Activated CD4-positive, alpha-beta T cell treated with anti-CD3 and anti-CD28 coated beads for 48 hours (primary cell): ENCODE measurements at places on chromosomes 2 and 18.

- DNase-seq: peak; percentile 83
Observed at GRCh38 chr18:13376841-13377351, 158.3 kb downstream of the LDLRAD4 start.

- no peak for DNase-seq
Observed at GRCh38 chr2:191417746-191418145, 172.5 kb downstream of the MYO1B start.

GRCh38 chr2:49005261-49005660 is 149.1 kb downstream of the FSHR start:
- DNase-seq: no peak

DNA sequence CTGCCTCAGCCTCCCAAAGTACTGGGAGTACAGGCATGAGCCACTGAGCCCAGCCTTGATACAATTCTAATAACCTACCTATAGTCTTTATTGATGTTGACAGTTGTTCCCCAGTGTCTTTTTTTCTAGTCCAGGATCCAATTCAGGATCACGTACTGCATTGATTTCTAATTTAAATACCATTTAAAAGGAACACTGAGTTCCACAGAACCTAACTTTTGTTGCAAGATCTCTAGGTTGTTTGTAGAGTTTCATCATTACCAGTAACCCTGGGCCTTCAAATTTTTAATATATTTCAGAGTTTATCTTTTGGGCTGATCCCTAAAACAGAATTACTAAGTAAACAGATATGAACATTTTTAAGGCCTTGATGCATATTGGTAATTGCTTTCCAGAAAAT is 21.1 kb upstream of the TMBIM1 start:
- DNase-seq: no peak

DNA sequence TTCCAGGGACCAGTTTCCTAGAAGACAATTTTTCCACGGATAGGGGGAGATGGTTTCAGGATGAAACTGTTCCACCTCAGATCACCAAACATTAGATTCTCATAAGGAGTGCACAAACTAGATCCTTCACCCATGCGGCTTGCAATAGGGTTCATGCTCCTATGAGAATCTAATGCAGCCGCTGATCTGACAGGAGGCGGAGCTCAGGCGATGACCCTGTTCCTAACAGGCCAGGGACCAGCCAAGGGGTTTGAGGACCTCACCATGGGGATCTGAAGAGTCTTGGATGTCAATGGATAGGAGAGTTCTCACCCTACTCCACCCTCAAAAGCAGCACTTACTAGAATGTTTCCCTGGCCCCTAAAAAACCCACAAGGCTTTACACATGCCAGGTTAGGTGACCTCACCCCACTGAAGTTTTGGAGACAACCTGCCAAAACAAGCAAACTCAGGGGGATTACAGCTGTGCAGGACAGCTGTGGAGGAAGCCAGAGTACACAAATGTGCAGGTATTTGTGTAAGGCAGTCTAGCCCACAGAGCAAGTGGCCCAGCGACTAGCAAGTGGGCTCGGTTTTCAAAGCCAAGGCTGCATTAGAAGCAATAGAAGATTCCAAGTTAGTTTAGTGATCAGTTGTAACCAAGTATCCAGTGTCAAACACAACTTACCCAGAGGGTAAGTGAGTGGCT is 3.9 kb downstream of the EVA1A start:
- no peak for DNase-seq

GRCh38 chr2:205644018-205644417 is 38.3 kb upstream of the NRP2 start:
- DNase-seq: no peak

GRCh38 chr18:46264255-46264654 is 160.1 kb downstream of the HAUS1 start:
- no peak for DNase-seq

DNA sequence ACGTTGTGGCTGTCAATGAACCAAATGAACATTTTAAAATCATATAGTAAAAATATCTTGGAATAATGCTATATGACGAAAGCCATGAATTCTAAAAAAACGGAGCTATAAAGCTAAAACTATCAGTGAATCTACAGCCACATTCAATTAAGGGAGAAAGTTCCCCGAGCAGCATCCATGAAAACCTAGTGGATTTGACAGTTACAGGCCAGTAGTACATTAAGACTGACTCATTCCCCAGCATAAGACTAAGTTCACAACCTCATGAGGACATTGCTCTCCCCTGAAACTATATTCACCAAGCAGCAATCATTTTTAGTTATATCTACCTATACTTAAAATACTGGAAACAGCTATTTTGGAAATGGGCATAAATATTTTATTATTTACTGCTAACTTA is 36.6 kb downstream of the KIDINS220 start:
- DNase-seq: no peak

GRCh38 chr2:96470636-96471035 is 34.5 kb downstream of the NEURL3 start:
- peak; percentile 71 for DNase-seq

DNA sequence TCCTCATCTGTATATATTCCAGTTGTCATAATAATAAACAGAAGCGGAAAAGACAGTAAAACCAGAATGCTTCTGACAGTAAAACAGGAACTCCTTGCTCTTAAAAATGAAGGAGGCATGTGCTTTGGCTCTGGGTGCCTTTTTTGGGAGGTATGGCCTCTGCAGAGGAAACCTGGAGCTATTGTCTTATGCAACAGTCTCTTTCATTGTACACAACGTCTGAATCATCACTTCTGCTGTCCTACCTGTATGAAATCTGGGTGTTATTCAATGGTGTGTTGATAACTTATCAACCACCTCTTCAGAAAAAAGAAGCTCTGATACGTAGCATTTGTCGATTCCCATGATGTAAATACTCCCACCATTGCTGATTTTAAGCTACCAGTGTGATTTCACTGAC is 64.8 kb downstream of the CDCA7 start:
- no peak for DNase-seq

DNA sequence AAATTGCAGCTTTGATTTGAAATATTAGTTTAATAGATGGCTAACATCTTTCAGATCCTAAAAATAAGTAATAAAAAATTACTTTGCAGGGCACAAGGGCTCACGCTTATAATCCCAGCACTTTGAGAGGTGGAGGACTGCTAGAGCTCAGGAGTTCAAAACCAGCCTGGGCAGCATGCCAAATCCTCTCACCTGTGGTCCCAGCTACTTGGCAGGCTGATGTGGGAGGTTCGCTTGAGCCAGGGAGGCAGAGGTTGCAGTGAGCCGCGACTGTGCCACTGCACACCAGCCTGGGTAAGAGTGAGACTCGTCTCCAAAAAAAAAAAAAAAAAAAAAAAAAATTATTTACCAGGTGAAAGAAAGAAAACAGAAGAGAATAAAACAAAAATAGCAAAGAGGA is 449.8 kb downstream of the NRXN1 start:
- no peak for DNase-seq

- DNase-seq: no peak
Observed at GRCh38 chr2:9657731-9658130, 26.9 kb upstream of the YWHAQ start.

DNA sequence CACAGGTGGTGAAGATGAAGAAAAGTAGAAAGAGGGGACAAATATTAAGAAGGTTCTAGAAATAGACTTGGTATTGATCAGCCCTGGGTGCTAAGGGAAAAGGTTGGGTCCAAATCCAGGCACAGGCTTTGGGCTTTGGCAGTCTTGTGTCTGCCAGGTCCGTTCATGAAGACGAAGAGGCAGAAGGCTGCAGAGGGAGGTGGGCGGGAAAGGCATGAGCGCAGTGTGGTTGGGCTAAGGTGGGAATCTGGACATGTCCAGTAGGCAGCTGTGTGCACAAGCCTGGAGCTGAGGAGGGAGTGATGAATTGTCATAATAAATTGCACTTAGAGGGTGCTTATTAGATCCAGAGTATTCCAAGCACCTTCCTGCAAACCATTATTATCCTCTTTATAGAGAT is 105.7 kb upstream of the TEX51 start:
- DNase-seq: no peak

DNA sequence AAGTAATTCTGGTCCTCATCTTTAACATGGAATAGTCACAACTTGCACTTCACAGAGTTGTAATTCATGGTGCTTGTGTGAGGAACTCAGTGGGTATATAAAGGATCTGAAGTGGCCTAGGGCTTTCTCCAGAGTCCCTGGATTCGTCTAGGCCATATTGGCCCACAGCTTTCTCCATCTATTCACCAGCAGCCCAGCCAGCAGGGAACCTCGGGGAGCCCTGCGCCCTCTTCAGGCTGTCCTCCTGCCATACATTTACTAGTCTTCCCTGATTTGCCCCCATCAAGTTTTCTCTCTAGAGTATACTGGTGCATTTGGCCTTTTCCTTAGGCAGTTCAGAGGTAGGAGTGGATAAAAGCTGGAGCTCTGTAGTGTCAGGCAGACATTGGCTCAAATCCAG is 278.3 kb downstream of the MYCN start:
- DNase-seq: peak; percentile 21

- no peak for DNase-seq
Observed at GRCh38 chr2:180823546-180824141, 156.8 kb upstream of the UBE2E3 start.

GRCh38 chr2:235073868-235074413 is 122.1 kb downstream of the SH3BP4 start:
- no peak for DNase-seq

GRCh38 chr2:55620123-55620779 is 2.8 kb upstream of the PPP4R3B start:
- peak; percentile 29 for DNase-seq

DNA sequence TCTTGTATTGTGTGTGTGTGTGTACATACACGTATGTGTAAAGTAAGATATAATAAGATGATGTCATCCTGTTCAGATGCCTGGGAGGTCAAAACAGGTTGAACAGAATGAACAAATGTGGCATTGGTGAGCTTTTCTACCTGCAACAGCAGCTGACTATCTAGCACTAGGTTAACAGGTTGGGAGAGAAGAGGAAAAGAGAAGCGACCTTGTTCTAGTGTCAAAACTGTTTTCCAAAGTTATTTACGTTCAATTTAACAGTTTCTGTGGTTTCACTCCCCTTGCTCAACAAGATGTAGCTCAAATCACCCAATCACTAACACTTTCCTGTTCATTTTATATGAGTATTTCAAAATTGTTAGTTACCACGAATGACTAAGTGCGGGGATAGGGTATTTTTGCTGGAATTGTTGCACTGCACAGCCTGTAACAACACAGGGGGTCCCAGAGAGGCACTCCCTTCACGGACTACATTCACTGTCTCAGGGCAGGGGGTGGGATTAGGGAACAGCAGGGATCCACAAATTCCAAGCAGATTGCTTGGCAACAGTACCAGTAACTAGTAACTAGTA is 67.5 kb upstream of the DTNB start:
- no peak for DNase-seq

DNA sequence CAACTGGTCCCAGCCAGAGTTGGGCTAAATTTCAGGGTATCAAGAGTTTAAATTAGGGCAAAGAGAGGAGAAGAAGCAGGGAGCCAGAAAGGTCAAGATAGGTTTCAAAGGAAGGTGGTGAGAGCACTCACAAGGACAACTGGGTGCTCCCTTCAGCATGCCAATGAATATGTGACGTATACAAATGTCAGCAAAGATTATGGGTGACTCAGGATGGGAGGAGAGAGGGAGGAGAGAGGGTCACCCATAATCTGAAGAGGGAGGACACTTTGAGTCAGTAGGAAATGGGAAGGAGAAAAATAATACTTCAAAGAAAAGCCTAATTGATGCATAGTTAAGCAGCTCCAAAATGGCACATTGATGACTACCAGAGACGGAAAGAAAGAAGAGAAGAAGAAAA is 53.1 kb upstream of the ABCA12 start:
- DNase-seq: no peak

- no peak for DNase-seq
Observed at GRCh38 chr2:222862106-222862908, 1.5 kb downstream of the ACSL3 start.

- no peak for DNase-seq
Observed at GRCh38 chr2:445896-446295, 158.0 kb upstream of the ALKAL2 start.

GRCh38 chr2:209476367-209477208 is 52.7 kb downstream of the MAP2 start:
- DNase-seq: no peak

GRCh38 chr2:27737676-27738348 is 33.7 kb upstream of the MRPL33 start:
- DNase-seq: no peak

DNA sequence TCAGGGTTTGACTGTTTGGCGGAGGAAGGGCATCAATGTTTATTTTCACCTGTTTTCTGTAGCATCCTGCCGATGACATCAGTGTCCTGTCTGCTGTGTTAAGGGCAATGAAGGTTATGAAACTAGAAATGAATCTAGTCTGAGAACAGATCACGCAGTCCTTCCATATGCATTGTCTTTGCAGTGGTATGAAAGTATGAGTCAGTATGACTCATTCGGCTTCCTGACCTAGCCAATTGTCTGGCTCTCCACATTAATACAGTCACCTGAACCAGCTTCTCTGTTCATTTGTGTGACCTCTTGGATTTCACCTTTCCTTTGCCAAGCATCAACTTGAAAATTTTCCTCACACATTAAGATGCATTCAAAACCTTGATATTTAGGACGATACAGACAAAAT is 353.8 kb downstream of the RND3 start:
- DNase-seq: peak; percentile 6

- no peak for DNase-seq
Observed at GRCh38 chr2:203808046-203808750, 59.4 kb upstream of the CTLA4 start.

DNA sequence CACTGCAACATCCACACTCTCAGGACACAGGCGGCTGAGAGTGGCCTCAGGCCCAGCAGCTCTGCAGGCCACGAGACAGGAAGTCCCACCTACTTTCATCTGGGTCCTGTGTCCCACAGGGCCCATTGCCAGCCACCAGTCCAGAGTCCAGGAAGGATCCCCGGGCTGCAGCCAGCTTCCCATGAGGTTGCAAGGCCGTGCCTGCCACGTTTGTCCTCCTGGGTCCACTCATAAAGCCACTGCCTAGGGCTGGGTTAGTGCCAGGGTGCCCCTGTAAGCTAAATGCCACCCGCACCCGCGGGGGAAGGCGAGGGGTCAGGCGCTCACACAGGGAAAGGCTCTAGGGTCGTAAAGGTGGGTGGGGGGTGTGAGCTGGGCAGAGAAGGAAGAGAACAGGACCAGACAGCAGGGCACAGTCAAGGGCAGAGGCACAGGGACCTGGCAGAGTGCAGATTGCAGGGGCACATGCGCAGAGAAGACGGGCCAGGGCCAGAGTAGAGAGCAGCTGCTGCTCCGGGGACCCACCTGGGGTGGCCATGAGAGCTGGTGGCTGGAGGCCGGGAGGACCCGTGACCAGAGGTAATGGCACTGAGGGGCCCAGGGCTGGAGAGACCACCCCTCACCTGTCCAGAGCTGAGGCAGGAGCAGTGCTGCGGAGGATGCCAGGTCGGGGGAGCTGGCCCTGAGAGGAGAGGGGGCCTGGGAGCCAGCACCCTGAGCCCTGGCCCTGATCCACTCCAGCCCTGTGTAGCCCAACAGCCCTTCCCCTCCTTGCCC is 8.0 kb downstream of the AGXT start:
- DNase-seq: no peak

- DNase-seq: peak; percentile 37
Observed at GRCh38 chr2:181742922-181743722, 62.8 kb upstream of the NEUROD1 start.

- no peak for DNase-seq
Observed at GRCh38 chr2:8413589-8414135, 268.2 kb upstream of the ID2 start.

GRCh38 chr2:134392442-134393074 is 138.7 kb downstream of the MGAT5 start:
- DNase-seq: no peak

GRCh38 chr2:72562451-72563153 is 263.2 kb downstream of the EXOC6B start:
- no peak for DNase-seq

- no peak for DNase-seq
Observed at GRCh38 chr2:112831946-112832840, 4.4 kb downstream of the IL1B start.
